ENCODE measurements at places on chromosomes 1 and 21.

DNA sequence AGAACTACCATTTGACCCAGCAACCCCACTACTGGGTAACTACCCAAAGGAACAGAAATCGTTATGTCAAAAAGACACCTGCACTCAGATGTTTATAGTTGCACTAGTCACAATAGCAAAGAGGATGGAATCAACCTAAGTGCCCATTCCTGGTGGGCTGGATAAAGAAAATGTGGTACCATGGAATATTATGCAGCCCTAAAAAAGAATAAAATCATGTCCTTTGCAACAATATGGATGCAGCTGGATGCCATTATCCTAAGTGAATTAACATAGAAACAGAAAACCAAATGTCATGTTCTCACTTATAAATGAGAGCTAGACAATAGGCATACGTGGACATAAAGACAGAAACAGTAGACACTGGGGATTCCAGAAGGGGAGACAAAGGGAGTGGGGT lies 32.5 kb upstream of the IRF2BP2 start:
- DNase-seq, result no peak

- no peak for DNase-seq
Measured at GRCh38 chr1:40107290-40107959, 10.4 kb upstream of the PPT1 start.

DNA sequence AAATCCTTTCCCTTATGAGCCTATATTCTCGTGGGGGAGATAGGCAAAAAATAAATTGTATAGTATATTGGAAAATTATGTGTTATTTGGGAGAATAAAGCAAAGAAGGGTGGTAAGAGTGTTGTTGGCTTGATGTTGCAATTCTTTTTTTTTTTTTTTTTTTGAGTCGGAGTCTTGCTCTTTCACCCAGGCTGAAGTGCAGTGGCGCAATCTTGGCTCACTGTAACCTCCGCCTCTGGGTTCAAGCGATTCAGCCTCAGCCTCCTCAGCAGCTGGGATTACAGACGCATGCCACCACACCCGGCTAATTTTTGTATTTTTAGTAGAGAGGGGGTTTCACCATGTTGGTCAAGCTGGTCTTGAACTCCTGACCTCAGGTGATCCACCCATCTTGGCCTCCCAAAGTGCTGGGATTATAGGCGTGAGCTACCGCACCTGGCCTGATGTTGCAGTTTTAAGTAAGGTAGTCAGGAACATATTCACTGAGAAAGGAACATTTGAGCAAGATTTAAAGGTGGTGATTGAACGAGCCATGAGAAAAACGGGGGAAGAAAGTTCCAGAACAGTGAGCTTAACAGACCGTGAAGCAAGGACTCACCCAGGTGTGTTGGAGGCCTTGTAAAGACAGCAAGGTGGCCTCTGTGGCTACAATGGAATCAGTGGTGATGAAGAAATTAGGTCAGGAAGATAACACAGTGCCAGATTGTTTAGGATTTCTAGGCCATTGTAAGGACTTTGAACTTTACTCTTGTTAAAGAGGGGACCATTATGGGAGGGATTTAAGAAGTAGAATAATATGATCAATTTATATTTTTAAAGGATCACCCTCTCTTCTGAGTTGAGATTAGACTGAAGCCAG lies 45.8 kb downstream of the RPRD2 start:
- no peak for DNase-seq

DNA sequence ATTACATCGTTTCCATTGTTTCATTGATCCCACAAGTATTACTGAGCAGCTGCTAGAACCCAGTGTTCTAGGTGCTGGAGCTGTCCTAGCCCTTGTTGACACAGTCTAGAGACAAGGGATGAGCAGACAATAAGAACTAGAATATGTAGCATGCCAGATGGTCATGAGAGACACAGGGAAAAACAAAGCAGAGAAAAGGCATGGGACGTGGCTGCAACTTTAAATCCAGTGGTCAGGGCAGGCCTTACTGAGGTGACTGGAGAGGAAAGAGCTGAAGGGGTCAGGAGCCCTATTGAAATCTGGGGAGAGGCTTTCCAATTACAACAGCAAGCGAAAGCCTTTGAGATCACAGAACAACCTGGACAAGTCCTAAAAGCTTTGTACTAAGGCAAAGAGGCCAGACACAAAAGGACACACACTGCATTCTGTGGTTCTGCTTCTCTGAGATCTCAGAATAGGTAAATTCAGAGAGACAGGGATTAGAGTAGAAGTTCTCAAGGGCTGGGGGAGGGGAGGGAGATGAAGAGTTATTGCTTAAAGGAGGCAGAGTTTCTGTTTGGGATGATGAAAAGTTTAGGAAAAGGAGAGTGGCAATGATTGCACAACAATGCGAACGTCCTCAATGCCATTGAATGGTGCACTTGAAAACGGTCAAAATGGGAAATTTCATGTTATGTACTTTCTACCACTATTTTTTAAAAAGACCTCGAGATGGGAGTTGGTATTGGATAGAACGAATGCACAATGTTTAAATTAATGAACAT lies 467.4 kb upstream of the VAMP3 start:
- DNase-seq, result no peak

GRCh38 chr1:211698161-211699026 lies 23.0 kb upstream of the NEK2 start:
- DNase-seq, result peak; percentile 68

- no peak for DNase-seq
Measured at GRCh38 chr21:33246506-33246905, 16.8 kb downstream of the IFNAR2 start.

DNA sequence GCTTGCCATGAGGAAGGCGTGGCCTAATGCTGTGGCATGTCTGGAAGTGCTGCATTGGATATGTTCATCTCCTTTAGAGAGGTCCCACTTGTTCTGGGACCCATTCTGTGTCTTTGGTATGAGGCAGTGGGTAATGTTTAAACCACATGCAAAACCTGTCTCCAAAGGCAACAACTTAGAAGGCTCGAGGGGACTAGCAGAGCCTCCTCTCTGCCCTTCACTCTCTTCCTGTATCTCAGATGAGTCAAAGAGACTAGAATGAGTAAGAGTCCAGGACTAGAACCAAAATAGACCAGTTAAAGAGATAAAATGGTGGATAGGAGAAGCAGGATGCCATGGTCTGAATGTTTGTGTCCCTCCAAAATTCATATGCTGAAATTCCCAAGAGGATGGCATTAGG lies 220.8 kb upstream of the KIAA0040 start:
- DNase-seq, result no peak

DNA sequence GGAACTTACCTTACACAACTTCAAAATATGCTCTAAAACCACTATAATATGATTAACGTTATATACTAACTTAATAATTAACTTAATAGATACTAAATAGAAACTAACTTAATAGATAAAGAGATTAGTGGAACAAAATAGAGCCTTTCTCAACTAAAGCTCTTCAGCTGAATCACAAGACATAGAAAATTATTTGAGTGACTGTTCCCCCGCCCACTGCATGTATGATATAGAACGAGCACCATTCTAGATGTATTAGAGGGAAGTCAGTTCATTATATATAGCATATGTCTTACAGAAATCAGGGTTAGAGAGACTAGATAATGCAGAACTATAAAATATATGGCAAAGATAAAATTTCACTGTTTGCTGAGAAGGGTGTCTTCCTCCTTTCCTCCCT lies 16.3 kb downstream of the LYPLAL1 start:
- DNase-seq, result no peak

- no peak for DNase-seq
Measured at GRCh38 chr1:202642619-202643291, 67.5 kb downstream of the SYT2 start.

DNA sequence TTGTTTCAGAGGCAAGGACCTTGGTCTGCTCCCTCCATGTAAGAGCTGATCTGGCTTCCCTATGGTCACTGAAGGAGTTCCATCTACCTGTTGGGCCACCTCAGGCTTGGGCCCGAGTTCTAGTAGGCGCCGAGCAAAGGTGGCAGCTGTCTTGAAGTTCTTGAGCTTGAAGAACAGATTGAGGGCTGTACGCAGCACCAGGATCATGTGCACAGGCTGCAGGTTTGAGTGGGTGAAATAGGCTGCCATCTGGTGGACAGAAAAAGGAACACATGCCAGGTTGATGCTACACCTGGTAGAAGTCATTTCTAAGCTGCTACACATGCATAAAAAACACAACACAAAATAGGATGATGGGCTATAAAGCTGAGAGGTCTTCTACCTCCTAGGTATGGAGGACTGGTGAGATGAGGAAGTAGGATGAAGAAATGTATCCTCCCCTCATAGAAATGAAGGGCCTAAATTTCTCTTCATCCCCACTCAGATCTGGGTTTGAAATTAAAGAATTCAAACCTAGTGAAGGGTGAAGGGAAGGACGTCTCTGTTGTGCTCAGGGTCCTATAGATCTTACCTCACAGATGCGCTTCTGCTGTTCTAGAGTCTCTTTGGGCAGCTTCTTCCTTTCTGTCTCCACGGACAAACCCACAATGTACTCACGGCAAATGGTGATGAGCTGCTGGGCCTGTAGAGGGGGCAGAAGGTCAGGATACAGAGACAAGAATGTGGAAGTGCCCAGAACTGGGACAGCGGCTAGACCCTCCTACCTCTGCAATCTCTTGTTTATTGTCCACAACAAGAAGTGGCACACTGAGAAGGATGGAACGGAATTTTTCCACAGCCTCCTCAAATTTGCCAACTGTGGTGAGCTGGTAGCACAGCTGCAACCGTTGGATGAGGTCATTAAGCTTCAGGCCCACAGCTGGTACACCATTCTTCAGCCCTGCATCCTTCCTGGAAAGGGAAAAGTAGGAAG lies 6.6 kb upstream of the PEX19 start:
- peak; percentile 60 for DNase-seq

- no peak for DNase-seq
Measured at GRCh38 chr1:27672750-27673112, 739 bp upstream of the IFI6 start.

- no peak for DNase-seq
Measured at GRCh38 chr1:230337266-230337665, 88.9 kb downstream of the PGBD5 start.

DNA sequence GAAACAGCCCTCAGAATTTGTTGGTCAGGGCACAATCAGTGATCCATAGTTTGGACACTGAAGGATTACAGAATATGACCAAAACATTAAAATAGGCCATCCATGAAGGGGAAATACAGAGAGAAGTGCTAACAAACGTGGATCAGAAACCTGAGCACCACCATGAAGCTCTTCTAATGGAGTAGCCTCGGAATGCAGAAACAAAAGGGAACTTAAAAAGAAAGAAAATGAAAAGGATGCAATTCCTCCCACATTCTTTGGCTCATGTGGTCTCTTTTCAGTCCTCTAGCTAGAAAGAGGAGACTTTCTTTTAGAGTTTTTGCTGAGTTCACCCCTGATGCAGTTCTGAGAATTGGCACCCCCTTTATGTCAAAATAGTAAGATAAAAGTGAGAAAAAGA lies 989.8 kb upstream of the B3GALT2 start:
- DNase-seq, result no peak

GRCh38 chr1:21302747-21303715 lies 12.8 kb upstream of the ECE1 start:
- DNase-seq, result no peak

DNA sequence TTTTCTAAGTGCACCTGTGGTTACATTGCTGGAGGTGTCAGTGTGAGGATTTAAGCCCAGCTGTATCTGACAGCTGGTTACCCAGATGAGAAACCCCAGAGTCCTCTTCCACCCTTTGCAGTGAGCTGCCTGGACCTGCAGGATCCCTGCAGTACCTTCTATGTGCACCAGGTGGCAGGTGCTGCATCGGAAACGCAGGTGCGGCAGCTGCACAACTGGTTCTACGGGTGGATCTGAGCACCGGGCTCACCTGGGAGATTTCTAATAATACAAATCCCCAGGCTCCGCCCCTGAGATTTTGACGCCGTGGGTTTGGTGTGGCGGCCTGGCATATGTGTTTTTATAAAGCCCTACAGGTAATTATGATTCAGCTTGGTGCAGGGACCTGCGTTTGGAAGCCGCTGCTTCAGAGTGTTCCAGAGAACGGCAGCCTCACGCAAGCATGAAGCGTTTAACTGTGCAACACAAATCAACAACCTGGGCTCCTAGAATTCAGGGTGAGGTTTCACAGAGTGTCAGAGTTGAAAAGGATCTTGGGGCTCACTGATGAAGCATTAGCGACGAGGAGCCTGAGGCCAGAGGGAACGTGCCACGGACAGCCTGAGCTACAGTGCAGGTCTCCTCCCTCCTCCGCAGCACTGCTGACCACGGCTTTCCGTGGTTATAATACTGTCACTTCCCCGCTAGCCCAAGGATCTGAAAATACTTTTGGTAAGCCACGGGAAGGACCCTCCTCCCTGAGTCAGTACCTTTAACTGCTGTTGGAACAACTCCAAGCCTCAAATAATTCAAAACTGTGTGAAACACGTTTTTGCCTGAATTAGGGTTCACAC lies 96.7 kb upstream of the TRABD2B start:
- DNase-seq, result peak; percentile 72

GRCh38 chr1:91900562-91900961 lies 14.6 kb upstream of the TGFBR3 start:
- DNase-seq, result no peak

DNA sequence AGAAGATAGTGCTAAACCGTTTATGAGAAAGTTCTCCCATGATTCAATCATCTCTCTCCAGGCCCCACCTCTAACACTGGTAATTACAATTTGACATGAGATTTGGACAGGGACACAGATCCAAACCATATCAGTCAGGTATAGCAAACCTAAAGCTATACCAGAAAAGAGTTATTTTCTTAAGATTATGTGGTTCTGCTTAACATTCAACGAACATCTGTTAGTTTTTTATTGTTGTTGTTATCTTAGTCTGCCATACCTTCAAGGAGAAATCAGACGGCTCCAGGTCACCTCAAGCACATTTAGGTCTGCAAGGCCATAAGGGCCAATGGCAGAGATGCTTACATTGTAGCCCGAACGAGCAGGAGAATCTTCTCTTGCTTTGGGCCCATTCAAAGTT lies 89.5 kb upstream of the ETV3 start:
- no peak for DNase-seq

DNA sequence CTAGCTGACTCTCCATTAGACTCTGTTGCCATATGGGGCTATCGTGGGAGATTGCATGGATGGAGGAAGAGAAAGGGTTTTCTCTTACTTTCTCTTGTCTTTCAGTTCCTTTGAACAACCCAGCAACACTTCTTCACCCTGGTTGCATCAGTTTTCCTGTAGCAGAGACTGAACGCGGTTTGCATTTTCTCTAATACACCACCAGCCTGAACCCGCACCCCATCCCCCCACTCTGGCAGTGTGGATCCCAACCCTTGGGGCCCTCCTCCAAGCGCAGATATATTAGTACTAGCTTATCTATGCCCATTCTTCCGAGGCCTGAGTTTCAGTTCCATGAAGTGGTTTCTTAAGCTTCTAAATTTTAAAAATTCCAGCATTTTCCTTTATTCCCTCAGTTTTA lies 12.6 kb downstream of the DR1 start:
- DNase-seq, result no peak

GRCh38 chr1:119806489-119806888 lies 4.8 kb downstream of the REG4 start:
- no peak for DNase-seq

- DNase-seq, result no peak
Measured at GRCh38 chr1:24077278-24077978, 34.5 kb downstream of the MYOM3 start.

- DNase-seq, result no peak
Measured at GRCh38 chr1:6545276-6546112, 8.8 kb downstream of the NOL9 start.

Data from naive thymus-derived CD4-positive, alpha-beta T cell (primary cell).